ENCODE measurements at places on chromosomes 16 and 17.
A peak's percentile ranks its signal among the peaks of the same experiment; 100 is the strongest.

- no peak for ATAC-seq
These were observed 7.5 kb downstream of the TIMP2 start for GRCh38 chr17:78917451-78918275.

DNA sequence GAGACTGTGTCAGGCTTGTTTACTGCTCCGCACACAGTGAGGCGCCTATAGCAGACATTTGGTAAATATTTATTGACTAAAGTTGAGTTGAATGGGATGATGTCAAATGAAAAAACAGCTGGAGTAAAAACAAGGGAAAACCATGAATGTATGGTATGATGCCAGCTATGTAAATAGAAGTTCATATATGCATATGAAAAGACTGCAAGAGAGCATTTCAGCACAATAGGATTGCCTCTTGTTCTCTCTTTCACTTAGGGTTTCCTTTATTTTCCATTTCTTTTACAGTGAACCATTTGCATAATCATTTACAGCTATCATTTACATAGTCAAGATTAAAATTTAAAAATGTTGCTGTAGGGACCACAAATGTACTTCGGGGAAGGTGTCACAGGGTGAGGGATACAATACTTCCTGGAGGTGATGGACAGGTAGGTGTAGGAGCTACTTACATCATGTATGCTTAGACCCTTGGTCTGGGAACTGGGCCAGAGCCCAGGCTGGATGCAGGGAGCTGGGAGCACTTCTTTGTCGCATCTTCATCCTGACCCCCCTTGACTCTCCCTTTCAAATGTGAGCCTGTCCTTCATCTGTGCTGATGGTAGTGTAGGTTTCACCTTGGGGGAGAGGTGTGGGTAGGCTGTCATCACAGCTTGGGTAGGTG is 113.3 kb downstream of the UTP18 start:
- ATAC-seq, result no peak

- ATAC-seq, result no peak
These were observed 158.6 kb upstream of the SDK2 start for GRCh38 chr17:73802871-73803270.

DNA sequence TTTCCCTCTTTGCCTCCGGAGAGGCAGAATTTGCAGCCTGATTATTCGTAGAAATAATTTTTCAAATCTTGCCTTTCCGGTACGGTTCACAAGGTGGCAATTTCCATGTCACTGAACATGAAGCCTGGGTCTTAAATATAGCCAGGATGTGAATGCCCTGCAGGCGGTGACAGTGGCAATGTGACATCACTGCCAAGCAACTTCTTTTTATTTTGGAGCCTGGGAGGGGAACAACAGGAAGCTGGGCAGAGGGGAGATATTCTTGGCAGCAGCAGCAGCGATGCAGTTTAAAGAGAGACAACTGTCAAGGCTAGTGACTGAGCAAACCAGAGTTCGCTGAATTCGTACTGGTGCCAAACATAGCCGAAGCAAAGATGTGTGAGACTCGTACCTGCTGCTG is 171.1 kb downstream of the SNX29 start:
- ATAC-seq, result no peak

- ATAC-seq, result no peak
These were observed 64.2 kb upstream of the KIFC3 start for GRCh38 chr16:57866529-57866918.

- ATAC-seq, result no peak
These were observed 141.6 kb downstream of the VPS53 start for GRCh38 chr17:573036-573435.

- ATAC-seq, result peak; percentile 3
These were observed 39.0 kb downstream of the TK2 start for GRCh38 chr16:66510711-66511601.

DNA sequence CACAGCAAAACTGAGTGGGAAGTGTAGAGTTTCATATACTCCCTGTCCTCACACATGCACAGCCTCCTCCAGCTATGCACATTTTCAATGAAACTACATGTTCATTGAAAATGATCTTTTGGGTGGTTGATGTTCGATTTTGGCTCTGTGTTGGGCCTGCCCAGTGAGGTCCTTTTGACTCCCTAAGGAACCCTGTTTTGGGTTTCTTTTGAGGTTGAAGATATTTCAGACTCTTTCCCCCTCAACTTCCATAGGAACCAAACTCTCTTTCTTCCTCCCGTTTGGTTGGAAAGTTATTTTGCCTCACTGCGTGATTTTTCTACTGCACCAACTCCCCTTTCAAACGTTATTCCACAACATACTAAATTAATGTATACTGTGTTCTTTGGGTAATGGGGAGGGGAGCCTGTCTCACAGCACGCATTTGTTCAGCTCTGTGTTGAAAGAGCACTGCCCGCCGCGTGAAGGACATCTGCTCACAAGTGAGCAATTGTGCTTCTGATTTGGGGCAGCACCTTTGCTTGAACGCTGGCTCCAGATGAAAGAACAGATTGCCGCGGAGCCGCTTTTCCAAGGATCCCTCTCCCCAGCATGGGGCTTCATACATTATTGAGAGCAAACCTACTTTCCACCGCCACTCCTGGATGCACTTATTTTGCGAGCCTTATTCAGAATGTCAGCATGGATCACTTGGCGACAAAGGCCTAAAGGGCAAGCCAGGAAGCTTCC is 385.9 kb downstream of the WWOX start:
- ATAC-seq, result no peak

- peak; percentile 91 for ATAC-seq
These were observed at the start of gene NF1 for GRCh38 chr17:31094600-31095235. Gene NF1, plus strand, starts transcription at chr17:31094977. Its CDS starts 333 bp downstream, at chr17:31095310.

- ATAC-seq, result no peak
These were observed 37.4 kb upstream of the IL21R start for GRCh38 chr16:27364493-27365141.

GRCh38 chr16:3566990-3567389 is 10.2 kb downstream of the NLRC3 start:
- no peak for ATAC-seq

DNA sequence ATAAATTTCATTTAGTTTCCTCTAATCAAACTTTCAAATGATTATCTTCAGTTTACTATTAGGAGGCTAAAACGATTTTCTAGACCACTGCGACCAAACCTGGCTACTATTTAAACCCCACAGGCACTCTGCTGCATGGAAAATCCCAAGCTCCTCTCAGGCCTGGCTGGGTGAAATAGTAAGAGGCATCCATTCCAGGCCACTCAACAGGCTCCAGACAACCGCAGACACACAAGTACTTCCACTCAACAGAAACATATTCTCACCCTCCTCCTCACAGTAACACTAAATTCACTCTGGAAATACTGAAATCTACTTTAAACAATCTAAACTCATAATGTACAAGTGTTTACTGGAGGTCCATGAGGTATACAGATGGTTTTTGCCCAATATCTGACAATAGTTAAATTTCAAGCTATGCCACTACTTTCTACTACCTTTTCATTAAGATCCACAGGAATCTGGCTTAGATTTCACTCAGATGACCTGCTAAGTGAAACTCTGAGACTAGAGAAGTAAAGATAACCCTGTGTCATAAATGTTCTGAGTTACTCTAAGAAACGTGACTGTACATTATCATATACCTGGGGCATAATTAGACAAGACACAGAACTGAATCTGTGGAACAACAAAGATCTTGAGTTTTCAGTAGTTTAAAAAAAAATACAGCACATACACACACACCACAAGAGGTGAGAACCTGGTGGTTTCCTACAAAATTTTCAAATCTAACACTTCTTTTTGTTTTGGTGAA is 10.4 kb downstream of the VPS53 start:
- ATAC-seq, result peak; percentile 81

GRCh38 chr16:17633181-17633951 is 162.6 kb upstream of the XYLT1 start:
- ATAC-seq, result no peak

DNA sequence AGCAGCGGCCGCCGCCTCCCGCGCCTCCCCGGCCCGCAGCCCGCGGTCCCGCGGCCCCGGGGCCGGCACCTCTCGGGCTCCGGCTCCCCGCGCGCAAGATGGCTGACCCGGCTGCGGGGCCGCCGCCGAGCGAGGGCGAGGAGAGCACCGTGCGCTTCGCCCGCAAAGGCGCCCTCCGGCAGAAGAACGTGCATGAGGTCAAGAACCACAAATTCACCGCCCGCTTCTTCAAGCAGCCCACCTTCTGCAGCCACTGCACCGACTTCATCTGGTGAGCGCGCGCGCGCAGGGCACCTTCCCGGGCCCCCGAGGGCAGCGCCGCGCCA is 258 bp downstream of the PRKCB start:
- ATAC-seq, result no peak

- no peak for ATAC-seq
These were observed 251.1 kb downstream of the ABCC12 start for GRCh38 chr16:47904691-47905090.

DNA sequence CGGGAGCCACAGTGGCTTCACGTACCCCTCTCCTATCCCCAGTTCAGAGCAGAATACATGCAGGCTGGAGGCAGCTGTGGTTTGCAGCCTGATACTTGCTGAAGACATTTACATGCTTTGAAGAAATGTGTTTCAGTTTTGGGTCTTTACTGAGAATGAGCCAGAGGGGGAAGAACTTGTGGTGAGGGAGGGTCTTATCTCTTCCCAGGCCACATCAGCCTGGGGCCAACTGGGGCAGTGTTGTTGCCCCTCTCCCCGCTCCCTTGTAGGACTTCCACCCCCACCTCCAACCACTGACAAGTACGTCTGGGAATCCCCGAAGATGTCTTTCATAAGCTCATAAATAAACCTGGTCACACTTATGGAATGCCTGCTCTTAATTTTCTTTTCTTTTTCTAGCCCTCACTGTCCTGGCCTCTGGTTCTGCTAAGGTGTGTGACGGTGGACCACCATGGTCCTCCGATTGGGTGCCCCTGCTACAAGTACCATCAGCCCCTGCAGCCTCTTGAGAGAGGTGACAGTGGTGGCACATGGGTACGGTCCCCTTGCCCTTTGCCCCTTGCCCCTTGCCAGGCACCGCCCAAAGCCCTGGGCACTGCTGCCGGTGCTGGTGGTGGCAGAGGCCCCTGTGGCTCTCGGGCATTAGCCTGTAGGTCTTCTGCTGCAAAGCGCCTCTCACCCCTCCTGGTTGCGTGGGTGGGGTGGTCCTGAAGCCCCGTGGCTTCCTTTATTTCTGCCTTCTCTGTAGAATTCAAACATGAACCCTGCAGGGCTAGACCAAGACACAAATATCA is 144.8 kb upstream of the RPH3AL start:
- ATAC-seq, result peak; percentile 19

DNA sequence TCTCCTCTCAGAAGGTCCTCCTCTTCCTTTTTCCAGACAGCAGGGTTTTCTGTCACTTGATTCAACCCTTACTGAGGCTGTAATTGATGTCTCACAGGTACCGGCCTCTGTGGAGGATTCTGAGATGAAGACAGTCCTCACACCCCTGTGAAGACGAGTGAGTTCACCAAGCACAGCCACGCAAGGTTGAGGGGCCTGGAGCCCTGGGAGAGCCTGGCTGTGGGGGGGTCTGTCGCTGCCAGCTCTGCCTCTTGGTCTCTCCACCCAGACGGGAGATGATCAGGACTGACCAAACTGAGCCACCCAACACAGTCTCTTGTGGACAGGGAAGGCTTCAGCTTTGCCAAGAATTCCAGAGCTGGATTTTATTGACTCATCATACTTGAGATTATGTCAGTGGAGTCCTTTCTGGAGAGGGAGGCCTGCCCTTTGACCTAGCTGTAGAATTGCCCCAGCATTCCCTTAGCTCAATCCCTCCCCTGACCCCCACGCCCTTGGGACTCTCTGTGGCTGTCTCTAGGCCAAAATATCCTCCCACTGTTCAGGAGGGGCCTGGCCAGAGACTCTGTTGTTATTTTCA is 51.1 kb upstream of the CRHR1 start:
- ATAC-seq, result no peak

GRCh38 chr16:23497543-23497868 is 12.8 kb downstream of the GGA2 start:
- no peak for ATAC-seq

Data from SK-N-SH treated with all-trans-retinoic acid at 6 μM for 48 hours (cell line).